ENCODE measurements at places on chromosomes 5 and 9. TPM values are rescaled to one million over a fixed set of nuclear protein-coding genes. Genes with fewer than 3 reads are reported as not detected.

- no peak for DNase-seq
- H3K27ac ChIP-seq: no peak overlapping the region
- H3K36me3 ChIP-seq: no peaks in the 10 kb centered on the region
- H3K4me3 ChIP-seq: no peak overlapping the region
- H3K27me3 ChIP-seq: no peaks in the 10 kb centered on the region
Observed at GRCh38 chr9:84027201-84027600, 46.6 kb downstream of the RMI1 start.

The PCDHB12 gene
- 1.5 TPM for total RNA-seq

The RGS14 gene
- total RNA-seq: 12.0 TPM

The SLCO6A1 gene
- total RNA-seq: not detected

The LCN9 gene
- not detected for total RNA-seq

GRCh38 chr5:42767491-42768105 is 11.0 kb downstream of the CCDC152 start:
- H3K4me3 ChIP-seq: no peak overlapping the region
- DNase-seq: no peak
- H3K4me1 ChIP-seq: no peaks in the 10 kb centered on the region
- H3K27me3 ChIP-seq: peaks cover 4% of the 10 kb centered on the region
- H3K27ac ChIP-seq: no peak overlapping the region

DNA sequence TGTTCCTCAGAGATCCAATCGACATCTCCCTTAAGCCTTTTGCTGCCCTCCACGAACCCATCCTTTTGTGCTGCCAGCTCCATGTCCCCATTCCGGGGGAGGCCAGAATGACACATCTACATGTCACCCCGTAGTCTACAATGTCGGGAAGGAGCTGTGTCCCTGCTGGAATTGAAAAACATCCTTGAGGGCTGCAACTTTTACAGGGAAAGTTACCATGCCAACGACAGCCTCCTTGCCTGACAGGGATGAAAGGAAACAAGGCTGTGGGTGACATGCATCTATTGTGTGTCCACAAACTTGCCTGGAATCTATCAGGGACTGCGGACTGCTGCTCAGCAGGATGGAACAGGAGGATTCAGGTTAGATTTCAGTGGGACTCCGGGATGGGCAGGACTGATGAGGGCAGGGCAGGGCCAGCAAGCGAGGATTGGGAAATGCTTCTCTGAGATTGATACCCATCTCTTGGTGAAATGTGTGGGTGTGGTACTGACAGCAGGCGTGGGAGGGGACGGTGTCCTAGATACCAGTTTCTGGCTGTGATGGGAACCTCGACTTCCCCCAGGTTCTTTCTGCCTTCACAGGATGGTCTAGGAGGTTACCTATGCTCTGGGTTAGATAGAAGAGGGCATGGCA is 25.5 kb downstream of the EGR1 start:
- no peak overlapping the region for H3K27ac ChIP-seq
- H3K4me3 ChIP-seq: no peak overlapping the region
- no peaks in the 10 kb centered on the region for H3K27me3 ChIP-seq
- DNase-seq: no peak
- peaks cover 9% of the 10 kb centered on the region for H3K4me1 ChIP-seq

DNA sequence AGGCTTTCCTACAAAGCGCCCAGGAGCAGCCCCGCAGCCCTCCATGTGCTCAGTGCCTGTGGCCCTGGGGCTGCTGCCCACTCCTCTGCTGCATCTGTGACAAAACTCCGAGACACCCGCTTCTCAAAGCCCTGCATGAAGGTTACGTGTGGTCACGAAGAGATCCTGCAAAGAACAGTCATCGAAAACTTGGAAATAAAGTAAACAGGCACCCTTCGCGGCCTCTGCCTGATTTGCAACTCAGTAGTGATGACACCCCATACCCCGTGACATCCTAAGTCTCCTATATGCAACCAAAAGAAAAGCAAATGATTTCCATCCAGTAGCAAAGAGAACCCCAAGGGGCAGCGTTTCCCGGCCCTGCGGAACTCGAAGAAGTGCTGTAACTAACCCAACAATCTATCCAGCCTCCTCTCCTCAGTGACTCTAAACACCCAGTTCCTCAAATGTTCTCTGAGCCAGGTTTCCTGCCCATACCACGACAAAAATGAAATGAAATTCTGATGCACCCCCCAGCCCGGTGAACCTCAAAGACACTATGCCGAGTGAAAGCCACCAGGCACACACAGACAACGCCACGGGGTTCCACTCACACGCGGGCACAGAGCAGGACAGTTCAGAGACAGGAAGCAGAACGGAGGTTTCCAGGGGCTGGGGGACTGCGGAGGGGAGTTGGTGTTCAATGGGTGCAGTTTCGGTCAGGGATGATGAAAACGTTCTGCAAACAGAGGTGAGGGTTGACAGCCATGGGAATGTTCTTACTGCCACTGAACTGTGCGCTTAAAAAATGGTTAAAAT is 19.0 kb downstream of the NACC2 start:
- H3K4me1 ChIP-seq: no peaks in the 10 kb centered on the region
- H3K27me3 ChIP-seq: no peaks in the 10 kb centered on the region
- H3K36me3 ChIP-seq: no peaks in the 10 kb centered on the region
- H3K4me3 ChIP-seq: no peak overlapping the region
- DNase-seq: no peak
- H3K27ac ChIP-seq: no peak overlapping the region

GRCh38 chr9:17339156-17339555 is 204.3 kb downstream of the CNTLN start:
- no peaks in the 10 kb centered on the region for H3K36me3 ChIP-seq
- no peaks in the 10 kb centered on the region for H3K4me1 ChIP-seq
- H3K27ac ChIP-seq: no peak overlapping the region
- H3K27me3 ChIP-seq: no peaks in the 10 kb centered on the region
- no peak overlapping the region for H3K4me3 ChIP-seq
- no peak for DNase-seq

GRCh38 chr5:162444129-162444762 is 376.7 kb downstream of the GABRG2 start:
- H3K36me3 ChIP-seq: no peaks in the 10 kb centered on the region
- no peak overlapping the region for H3K27ac ChIP-seq
- no peak overlapping the region for H3K4me3 ChIP-seq
- H3K4me1 ChIP-seq: no peaks in the 10 kb centered on the region
- no peaks in the 10 kb centered on the region for H3K27me3 ChIP-seq

All from pancreas (tissue), 10 donors.